Aorta (tissue), 5 donors: ENCODE measurements at places on chromosomes 5 and 9. TPM values are rescaled to one million over a fixed set of nuclear protein-coding genes. Genes with fewer than 3 reads are reported as not detected.

The DOCK2 gene
- total RNA-seq: 53.7 TPM

The C9orf72 gene
- 23.2 TPM for total RNA-seq

The SLC34A3 gene
- total RNA-seq: not detected

The F12 gene
- 0.23 TPM for total RNA-seq

The TLX3 gene
- total RNA-seq: not detected

The LCN6 gene
- 17.4 TPM for total RNA-seq

- DNase-seq: no peak
Observed at GRCh38 chr5:159972538-159973362, 36.2 kb upstream of the TTC1 start.

DNA sequence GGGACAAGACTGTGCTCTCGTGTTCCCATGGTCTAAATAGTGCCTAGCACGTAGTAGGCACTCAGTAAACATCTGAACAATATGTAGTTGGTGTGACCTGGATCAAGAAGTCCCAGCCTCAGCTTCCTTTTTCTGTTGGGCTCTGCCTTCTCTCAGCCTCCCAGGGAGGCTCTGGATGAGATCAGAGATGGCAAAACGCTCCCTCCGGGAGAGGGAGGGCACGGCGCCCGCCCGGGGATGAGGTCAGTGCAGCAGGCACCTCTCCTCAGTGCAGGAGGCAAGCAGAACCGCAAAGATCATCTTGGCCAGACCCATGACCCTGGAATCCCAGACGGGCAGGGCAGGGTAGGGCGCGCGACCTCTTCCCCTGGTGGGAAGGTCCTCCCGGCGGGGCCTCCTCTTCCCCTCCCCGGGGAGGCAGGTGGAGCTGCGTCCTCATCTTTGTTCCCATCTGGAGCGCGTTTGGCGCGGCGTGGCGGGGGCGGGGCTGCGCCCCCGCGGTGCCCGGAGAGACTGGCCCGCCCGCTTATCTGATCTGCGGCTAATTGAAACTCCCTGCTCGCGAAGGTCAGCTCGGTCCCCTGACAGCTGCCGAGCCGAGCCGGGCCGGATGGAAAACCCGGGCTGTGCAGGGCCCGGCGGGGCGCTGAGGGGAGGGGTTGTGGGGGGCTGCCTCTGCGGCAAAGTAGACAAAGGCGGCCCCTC is 60.9 kb downstream of the CXXC5 start:
- DNase-seq: peak; percentile 86

GRCh38 chr5:51811883-51812471 is 428.7 kb downstream of the ISL1 start:
- DNase-seq: no peak

GRCh38 chr5:102794047-102794446 is 38.9 kb downstream of the PAM start:
- DNase-seq: no peak

DNA sequence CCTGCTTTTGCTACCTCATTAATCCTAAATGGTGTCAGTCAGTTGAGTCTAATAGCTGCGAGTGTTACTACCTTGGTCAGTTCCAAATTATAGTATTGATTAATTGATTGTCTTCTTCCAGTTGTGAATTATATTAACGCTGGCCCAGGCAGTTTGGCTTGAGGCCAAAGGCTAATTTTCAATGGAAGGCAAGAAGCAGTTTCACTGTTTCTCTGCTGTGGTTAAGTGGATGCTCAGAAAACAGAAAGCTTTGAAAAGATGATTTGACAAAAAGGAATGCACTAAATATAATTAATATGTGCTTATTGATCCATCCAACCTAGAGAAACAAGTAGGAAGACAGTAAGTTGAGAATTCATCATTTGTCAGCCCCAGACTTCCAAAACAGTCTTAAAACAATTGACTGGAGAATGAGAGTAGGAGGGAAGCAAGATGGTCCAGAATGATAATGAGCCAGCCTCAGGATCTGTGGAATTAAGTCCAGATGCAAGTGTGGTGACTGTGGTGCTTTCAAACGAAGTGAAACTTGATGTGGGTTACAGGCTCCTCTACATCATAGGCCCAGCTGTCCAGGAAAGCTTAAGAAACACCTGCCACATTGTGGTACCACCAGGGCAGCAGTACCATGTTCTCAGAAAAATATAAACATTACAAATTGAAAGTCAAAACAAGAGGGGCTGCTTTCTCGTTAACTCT is 1371.0 kb upstream of the DMAC1 start:
- no peak for DNase-seq

DNA sequence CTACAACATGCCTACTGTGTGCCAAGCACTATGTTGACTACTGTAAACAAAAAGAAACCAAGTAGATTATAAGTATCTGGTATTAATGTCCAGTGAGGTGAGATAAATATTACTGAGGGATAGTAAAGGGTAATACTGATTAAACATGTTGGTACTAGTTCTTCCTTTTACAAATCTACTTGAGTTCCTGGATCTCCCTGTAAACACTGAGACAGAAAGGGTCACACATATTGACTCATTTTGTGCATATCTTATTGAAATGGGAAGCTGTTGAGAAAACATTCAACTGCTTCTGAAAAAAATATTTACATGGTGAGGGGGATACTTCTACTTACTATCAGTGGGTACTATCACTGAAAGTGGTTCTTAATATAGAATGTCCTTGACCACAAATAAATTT is 24.3 kb downstream of the EFNA5 start:
- no peak for DNase-seq

DNA sequence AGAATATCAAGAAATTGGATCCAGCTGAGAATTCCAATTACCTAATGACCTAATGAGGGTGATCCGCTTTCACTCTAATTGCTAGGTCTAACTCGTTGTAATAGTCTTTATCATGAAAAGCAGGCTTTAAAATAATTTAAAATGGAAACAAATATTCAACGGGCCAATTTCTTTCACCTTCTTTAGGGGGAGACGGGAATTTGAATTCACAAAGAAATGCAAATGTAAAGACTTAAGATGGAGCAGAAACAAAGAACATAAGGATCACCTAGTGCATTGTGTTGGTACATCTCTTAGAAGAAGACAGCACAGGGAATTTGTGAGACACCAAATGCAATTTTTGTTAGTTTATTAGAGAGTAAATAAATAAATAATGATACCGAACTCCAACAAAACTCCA is 1.5 kb upstream of the KCNN2 start:
- no peak for DNase-seq

GRCh38 chr5:52007230-52007858 is 624.1 kb downstream of the ISL1 start:
- DNase-seq: no peak

GRCh38 chr5:134460551-134460950 is 48.9 kb upstream of the CDKN2AIPNL start:
- peak; percentile 43 for DNase-seq

DNA sequence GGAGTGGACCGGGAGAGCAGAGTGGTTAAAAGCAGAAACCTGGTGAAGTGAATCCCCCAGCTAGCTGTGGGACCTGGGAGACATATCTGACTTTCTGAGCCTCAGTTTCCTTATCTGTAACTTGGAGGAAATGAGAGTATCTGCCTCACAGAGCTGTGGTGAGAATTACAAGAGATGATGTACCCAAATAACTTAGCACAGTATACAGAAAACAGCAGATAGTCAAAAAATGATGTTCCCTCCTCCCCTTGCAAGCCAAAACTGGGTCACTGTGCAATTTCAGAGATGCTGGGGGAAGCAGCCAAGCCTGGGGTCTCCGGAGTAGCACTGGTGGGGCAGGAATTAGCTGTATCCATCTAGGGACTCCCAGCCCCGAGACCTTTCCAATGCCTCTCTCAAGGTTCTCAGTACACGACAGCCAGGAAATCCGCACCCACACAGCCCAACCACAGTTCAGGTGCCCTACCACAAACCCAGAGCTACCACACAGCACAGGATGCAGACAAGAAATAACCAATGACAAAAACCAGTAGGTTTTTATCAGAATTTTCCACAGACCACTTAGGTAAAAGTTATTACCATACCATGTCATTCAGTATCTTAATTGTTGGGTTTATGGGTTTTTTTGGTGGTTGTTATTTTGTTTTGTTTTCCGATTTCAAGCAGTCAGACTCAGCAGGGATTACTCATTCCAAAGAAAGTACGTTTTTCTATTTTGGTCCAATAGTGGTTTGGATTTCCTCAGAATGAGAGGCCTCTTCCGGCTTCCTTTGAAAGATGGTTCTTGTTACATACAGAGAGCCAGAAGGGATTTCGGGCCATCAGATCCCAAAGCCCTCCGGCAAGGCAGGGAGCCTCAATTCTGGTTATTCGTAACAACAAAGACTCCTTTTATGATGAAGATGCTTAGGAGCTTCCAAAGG is 4.9 kb upstream of the HRH2 start:
- DNase-seq: no peak

DNA sequence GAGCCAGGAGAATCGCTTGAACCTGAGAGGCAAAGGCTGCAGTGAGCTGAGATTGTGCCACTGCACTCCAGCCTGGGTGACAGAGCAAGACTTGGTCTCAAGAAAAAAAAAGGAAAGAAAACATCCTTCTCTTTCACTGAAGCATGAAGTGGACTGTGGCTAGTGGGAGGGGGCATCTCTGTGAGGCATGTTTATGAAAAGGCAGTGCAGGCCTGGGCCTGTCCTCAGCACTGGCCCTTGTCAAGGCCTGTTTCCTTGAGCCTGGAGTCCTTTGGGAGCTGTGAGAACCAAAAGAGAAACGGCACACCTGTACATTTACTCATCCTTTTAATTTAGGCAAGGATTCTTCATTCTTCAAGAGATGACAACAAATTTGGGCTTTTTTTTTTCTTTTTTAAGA is 18.3 kb upstream of the FUBP3 start:
- DNase-seq: no peak

- peak; percentile 84 for DNase-seq
Observed at GRCh38 chr5:69414885-69415583, at the start of gene MARVELD2. MARVELD2 (plus strand) TSS chr5:69415116; CDS start chr5:69419386, 4,270 bp downstream.

DNA sequence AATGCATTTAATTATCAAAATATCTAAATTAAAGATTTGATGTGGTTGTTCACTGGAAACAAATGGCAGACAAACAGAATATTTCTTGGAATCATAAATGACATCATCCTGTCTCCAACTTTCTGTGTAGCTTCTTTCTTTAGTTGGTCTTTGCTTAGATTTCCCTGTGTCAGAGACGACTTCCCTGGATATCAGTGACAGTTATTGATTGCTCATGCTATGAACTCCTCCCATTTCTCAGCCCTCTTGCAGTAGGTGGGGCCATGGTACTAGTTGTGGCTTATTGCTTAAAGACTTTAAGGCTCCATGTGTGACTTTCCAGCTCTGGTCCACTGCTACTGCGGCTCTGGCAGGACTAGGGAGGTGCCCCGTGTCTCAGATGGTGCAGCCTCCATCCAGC is 592.6 kb downstream of the MTRR start:
- no peak for DNase-seq

- no peak for DNase-seq
Observed at GRCh38 chr5:162685302-162685701, 617.7 kb downstream of the GABRG2 start.

DNA sequence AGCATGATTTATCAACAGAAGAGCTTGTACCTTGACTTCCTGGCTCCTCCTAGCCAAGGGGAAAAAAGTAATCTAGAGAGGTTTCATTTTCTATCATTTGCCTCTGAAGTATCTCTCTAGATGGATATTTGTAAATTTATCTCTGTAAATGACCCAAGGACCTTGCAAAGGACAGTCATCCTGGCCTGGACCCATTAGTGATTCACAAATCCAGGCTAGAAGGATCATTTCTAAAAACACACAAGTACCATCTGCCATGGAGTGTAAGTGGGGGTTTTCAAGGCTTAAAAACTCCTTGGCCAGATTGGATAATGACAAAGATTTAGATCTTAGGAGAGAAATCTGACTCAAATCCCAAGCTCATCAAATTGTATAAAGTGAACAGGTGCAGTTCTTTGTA is 8.1 kb downstream of the TTC23L start:
- DNase-seq: no peak
